ENCODE measurements at places on chromosomes 4 and X.

DNA sequence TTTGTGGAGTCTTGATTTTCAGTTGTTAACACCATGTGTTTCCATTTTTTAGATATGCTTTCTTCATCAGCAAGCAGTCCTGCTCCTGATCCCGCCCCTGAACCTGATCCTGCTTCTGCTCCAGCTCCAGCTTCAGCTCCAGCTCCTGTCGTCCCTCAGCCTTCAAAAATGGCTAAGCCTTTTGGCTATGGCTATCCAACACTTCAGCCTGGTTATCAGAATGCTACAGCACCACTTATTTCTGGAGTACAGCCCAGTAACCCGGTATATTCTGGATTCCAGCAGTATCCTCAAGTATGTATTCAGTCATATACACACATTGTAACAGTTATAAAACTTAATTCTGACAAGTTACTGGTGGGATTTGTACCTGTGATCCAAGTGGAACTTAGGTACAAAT lies 60.9 kb downstream of the SEC24B start:
- no peak for DNase-seq

GRCh38 chr4:123624959-123625358 lies 228.4 kb downstream of the SPRY1 start:
- no peak for DNase-seq

DNA sequence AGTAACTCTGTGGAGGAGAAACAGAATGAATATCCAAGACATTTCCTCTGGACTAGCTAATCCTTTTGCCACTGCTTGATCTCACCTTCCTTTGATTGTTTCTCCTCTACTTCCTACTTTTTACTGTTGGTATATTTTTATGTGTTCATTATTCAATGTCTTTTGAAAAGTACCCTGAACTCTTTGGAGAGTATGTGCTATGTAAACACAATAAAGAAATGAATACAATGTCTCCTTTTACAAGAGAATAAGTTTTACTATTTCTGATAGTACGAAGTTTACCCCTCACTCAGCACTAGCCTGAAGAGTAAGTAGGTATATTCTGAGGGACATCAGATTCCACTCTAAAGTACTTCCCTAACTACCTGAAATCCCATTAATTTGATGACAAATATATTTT lies 19.9 kb downstream of the CLDN2 start:
- DNase-seq: no peak

DNA sequence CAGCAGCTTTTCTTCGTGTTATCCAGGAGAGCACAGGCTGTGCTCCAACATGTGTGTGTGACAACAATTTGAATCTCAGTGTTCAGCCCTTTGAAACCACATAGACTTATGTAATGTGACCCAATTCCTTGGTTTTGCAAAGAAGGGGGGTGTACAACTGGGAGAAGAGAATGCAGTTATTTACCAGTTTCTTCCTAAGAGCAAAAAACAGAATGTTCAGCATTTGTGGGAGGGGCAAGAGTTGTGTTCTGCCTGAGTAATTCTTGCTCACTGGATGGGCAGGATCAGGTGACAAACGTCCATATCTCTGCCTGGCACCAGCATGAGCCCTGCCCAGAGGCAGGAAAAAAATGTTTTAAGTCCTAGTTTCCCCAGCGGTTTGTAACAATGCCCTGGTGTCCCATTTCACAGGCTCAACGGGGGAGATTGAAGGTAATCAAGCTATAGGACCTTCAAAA lies 72.0 kb downstream of the PRPS1 start:
- no peak for DNase-seq

GRCh38 chr4:7153711-7154110 lies 38.6 kb upstream of the SORCS2 start:
- no peak for DNase-seq

DNA sequence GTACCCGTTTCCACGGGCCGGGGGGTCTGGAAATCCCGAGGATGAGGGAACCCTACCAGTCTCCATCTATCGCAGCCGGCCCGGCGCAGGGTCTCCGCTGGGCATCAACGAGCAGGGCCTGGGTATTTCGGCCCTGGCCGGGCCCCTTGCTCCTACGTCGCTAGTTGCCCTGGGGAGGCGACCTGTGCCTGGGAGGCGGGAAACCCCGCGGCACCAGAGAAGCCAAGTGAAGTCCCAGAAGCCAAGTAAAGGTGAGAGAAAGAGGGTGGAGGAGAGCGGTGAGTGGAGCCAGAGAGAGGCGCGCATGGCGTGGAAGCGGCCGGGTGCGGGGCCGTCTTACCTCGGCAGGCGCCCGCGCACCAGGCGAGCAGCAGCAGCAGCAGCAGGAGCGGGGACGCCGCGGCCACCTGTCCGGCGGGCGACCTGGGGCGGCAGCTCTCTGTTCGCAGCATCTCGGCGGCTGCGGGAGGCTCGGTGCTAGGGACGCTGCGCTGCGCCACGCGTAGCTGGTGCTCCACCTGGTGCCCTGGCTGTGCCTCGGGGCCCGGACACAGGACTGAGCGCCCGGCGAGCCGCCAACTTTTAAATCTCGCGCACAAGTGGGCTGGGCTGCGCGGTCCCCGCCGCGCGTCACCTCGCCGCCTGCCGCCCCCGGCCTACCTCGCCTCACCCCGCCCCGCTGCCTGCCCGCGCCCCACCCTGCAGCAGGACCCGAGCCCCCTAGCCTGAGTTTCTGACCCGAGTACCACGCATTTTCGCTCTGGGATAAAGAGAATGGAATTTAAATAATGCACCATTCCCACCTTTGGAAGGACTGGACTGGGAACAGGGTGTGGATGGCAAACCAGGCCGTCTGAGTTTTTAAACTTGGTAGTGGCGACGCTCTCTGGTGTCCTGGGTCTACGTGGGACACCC lies at the start of gene NMU:
TSS of gene NMU (minus strand) at position 558 of the 915 bp plus-strand sequence. CDS start at position 452, 106 bp downstream.
- DNase-seq: no peak

- no peak for DNase-seq
Observed at GRCh38 chr4:8015512-8015911, 75.9 kb upstream of the AFAP1 start.

Measured in vagina (tissue), 2 donors.